ENCODE measurements at places on chromosomes 4 and X.

GRCh38 chrX:136272325-136272724 lies 21.1 kb upstream of the MAP7D3 start:
- DNase-seq, result no peak

- DNase-seq, result no peak
These were observed 19.9 kb upstream of the CLDN34 start for GRCh38 chrX:9947131-9947794.

DNA sequence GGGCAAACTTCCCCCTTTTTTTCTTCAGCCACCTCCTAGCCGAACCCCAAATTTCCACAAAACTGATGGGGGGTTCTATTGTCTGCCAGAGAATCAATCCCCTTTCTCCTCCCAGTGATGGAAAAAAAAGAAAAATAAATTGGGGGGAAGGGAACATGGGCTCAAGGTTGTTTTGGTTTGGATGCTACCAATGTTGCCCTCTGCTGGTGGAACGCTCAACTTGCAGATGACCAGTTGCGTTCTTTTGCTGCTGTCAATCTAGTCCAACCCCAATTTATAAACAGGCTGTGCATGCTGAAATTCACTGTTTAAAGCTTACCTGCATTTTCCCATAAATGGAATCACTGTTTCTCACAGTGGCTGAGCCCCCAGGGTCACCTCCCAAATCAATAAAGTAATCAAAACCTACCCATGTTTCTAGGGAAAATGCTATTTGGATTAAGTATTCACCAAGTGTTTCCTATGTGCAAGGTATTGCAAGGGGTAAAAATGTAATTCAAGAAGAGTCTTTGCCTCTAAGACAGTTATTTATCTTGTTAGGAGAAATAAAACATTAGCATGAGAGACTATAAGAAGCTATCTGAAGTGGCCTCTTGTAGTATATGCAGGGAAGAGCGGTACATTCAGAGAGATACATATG lies 116.7 kb upstream of the TMEM164 start:
- peak; percentile 39 for DNase-seq

DNA sequence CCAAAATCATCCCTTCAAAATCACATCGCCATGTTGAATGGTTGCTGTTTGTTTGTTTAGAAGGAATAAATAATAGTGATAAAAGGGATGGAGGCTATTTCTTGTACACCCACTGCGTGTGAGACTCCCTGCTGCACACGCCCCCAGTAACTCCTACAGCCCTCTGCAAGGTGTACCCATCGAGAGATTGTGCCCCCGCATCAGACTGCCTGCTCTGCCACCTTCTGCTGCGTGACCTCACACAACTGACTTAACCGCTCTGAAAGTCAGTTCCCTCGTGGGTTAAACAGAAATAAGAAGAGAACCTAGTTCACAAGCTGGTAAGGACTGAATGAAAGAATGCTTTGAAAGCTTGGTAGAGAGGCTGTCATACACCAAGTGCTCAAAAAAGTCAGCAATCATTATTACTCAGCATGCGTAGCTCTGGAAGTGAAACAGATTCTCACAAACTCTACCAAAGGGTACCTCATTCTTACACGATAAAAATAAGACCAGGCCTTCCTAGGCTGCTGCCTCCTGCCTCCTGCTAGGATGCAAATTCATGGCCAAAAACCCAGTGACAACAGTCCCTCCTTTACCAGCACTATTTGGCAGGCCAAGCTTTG lies 147.1 kb downstream of the CPEB2 start:
- no peak for DNase-seq

- no peak for DNase-seq
These were observed 49.5 kb downstream of the ZNF718 start for GRCh38 chr4:173666-174314.

- DNase-seq, result no peak
These were observed 311.3 kb upstream of the HS3ST1 start for GRCh38 chr4:11739992-11740391.

DNA sequence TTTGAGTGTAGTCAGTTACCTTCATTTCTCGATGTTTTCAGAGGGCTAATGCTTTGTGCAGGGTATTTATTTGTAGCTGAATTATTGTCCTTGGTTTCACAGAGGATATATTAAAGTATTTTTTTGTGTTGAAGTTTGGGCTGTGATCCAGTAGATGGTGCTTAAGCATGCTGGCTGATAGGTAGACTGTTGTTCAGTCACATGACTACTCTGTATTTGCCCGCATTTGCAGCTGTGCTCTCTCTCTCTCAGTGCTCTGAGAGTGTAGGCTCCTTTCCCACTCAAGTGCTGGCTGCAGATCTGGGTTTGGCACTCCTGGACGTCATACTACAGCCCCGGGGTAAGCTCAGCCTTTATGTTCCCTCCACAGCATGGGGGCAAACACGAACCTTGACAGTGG lies 21.7 kb downstream of the RAB40AL start:
- DNase-seq, result no peak

DNA sequence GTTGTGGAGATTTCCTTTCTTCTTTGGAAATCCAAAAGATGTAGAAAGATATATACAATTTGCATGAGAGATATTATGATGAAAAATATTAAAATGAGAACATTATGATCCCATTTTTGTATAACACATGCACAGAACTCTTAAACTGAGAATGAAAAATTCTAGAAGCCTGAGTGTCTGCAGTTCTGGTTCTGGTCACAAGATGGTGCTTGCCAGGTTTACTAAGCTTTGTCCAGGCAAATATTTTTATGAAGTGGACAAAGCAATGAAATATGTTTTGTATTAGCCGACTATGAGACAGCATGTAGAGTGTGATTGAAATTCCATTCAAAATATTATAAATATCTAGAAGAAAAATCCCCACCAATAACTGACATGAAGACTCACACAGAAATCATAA lies 2.2 kb downstream of the PWWP3B start:
- DNase-seq, result no peak

GRCh38 chrX:40684092-40684491 lies 36.7 kb upstream of the CXorf38 start:
- no peak for DNase-seq

GRCh38 chrX:70007946-70008345 lies 41.8 kb downstream of the AWAT2 start:
- DNase-seq, result no peak

- DNase-seq, result no peak
These were observed 8.9 kb upstream of the P2RY8 start for GRCh38 chrX:1545776-1546408.

GRCh38 chr4:174427571-174428140 lies 94.6 kb downstream of the HPGD start:
- no peak for DNase-seq

GRCh38 chr4:85756938-85757337 lies 282.0 kb downstream of the ARHGAP24 start:
- no peak for DNase-seq
